Activated naive CD4-positive, alpha-beta T cell treated with anti-CD3 and anti-CD28 coated beads for 36 hours (primary cell): ENCODE measurements at places on chromosomes 12 and 14.

DNA sequence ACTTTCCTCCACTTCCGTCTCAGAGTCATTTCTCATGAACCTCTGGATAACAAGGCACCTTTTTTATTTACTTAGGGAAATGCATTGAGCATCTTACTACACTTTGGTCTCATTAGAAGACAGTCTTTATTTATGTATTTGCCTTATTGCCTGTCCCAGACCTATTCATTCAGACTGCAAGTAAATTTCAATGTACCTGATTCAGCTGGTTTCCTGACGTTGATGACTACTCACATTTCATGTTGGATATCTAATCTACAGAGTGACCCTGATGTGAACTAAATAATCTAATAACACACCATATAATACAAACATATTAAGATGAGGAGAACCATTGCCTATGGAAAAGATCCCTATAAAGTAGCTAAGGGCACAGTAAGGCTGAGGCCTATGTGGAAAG lies 267.7 kb downstream of the SLC6A15 start:
- DNase-seq = no peak

DNA sequence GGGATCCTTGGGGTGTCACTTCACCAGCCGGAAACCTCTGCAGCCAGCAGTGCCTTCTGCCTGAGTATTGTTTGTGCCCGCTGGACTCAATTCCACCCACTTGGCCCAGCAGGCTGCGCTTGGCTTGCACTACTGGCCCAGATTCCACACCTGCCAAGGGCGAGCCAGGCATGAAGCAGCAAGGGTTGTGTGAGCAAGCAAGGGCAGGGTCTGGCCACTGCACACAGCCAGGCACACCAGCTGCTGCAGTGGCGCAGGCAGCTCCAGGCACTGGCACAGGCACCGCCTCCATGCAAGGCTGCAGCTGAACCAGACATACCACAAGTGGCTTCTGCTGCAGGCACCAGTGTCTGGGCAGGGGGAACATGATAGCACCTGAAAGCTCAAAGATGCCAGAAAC lies 99.5 kb downstream of the NUAK1 start:
- DNase-seq = no peak

- no peak for DNase-seq
Measured at GRCh38 chr12:15752785-15753184, 36.4 kb downstream of the EPS8 start.

DNA sequence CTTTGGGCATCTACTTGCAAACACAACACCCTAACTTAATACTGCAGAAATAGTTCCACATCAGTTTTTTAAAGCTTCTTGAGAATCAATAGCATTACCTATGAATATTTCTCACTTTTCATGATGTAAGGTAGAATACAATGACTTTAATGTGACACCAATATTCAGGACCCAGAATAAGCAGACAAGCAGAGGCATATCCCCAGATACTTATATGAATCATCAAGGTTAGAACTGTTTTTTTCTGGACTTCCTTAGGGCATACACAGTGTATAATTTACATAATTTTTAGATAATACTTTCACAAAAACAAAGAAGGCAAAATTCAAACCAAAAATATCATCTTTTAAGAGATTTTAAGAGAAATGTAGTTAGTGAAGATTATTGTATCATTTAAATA lies 885.8 kb downstream of the FSCB start:
- no peak for DNase-seq

DNA sequence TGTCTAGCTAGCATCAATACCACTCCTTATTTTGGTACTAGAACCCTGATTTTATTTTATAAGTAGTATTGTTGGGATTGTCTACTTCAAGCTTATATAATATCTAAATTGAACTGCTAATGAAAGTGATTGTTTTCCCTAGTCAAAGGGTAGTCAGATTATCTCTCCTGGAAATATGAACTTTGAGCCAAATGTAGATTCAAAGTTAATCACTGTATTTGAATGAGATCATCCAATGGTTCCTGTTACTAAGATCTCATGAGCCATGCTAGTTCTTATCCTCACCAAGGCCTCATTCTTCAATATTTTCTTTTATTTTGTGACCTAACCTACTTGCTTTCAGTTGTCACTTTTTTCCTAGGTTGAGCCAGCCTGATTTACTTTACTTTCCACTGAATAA lies 276.7 kb downstream of the RASSF9 start:
- no peak for DNase-seq

DNA sequence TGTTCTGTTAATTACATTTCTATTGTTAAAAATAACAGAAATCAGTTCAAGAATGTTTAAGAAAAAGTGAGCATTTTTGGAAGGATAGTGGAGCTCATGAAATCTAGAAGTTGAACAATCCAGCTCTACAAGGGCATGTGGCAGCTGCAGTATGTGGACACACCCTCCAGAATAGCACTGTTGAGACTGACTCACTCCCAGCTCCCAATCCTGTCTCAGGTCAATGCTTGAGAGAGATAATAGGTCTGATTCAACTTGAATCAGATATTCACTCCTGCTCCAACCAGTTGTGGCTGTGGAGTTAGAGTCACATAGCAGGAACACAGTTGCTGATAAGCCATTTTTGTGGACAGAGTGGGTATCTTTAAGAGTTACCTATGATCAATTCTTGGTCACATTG lies 113.0 kb upstream of the NTF3 start:
- no peak for DNase-seq

DNA sequence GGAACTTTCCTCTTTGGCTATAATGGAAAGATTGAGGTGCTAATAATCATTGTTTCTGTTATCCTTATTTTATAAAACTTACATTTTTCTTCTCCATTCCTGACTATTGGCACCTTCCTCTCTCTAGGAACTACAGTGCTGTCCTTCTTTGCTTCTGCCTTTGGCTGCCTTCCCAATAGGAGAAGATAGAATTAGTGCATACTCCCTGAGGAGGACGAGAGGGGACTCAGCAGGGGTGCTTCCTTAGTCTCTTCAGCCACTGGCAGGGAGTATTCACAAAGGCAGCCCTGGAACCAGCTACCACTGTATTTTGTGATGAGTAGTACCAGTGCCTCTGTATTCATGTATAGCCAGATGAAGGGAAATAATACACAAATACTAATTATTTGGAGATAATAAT lies 208.5 kb downstream of the FOXG1 start:
- DNase-seq = no peak

- DNase-seq = no peak
Measured at GRCh38 chr12:578748-579419, 84.4 kb downstream of the NINJ2 start.

- DNase-seq = no peak
Measured at GRCh38 chr14:50961605-50962221, 17.4 kb upstream of the PYGL start.

DNA sequence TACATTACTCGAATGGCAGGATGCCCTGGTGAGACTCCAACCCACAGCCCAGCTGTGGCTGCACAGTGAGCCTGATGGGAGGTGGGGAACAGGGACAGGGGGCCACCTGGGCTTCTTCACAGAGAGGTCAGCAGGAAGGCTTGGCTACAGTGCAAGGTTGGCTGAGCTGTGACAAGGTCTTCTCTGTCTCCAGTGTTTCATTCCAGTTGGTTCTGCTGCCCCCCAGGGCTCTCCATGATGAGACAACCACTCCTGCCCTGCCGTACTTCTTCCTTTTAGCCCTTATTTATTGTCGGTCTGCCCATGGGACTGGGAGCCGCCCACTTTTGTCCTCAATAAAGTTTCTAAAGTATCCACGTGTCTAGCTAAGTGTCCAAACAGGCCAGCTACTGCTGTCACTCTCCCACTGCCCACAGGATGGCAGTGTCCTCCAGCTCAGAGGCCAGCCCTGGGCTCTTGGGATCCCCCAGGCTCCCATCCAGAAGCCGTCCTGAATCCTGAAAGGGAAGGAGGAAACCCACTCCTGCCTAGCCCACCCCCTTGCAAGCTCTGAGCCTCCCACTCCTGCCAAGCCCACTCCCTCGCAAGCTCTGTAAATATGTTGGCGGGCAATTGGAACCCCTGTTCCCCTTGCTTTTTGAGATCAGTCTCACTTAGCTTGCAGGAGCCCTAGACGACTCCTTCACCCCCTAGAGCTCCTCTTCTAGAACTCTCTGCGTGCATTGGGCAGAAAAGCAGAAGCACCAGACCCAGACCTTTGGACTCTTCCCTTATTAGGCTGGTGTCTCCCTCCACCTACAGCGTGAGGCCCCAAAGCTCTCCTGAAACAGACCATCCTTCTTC lies 5.4 kb downstream of the C1QL4 start:
- DNase-seq = no peak

GRCh38 chr12:77343291-77343690 lies 277.9 kb upstream of the E2F7 start:
- no peak for DNase-seq

DNA sequence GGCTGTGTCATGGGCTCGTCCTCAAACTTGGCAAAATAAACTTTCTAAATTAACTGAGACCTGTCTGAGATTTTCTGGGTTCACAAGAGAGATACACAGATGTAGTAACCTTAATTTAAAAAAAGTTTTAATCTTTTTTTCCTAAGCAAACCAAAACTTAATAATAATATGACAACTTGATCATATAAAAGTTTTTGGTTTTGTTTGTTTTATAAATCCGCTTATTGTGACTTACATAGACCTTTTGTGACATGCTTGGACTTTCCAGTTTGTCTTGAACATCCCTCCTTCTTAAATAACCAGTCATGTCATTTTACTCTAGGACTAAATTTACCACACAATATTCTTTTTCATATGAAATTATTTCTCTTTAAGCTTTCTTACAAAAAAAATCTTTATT lies 8.5 kb downstream of the RDH12 start:
- no peak for DNase-seq

GRCh38 chr12:10721651-10722501 lies 1.2 kb downstream of the YBX3 start:
- DNase-seq = peak; percentile 77

DNA sequence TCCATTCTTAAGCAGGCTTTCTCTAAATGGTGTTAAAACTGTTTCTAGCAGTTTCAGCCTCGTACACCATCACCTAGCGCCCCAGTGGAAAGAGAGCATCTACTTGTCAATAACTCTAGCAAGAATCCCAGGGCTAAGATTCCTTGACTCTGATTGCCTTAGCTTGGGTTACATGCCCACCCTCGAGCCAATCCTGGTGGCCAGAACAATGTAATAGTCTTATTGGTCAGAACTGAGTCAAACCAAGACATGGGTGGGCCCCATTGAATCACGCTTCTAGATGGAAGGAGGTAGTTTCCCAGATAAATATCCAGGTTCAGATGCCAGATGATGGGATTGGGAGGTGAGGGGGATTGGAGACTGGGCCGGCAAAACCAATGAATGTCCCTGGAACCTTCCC lies 55.9 kb upstream of the MED13L start:
- no peak for DNase-seq
